Retina (tissue), 1 donor: ENCODE measurements at places on chromosomes 6 and 20.

GRCh38 chr6:22041797-22042480, 254.9 kb downstream of the PRL start:
- DNase-seq, result no peak

DNA sequence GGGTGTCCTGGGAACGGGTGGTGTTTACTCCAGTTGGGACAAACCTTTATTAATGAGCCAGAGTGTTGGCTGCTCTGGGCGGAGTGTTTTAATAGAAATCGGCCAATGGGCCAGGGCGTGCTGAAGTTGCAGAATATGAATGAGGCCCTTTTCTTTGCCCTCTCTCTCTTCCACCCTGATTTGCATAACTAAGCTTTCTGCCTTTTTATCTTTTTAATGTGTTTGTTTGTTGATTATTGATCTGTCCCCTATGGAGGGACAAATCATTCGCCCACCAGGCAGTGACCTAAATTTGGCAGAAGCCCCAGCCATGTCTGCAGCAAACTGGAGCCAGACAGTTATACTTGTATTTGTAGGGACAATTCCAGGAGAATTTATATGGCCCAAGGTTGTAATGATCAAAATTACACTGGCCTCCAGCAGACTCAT, 420.9 kb downstream of the PREX1 start:
- DNase-seq, result peak; percentile 73

- DNase-seq, result no peak
These were observed 10.3 kb upstream of the SLC22A16 start for GRCh38 chr6:110486756-110487155.

- DNase-seq, result no peak
These were observed 215.5 kb downstream of the ADGB start for GRCh38 chr6:146814148-146814750.
